ENCODE measurements at places on chromosomes 11 and 22.

GRCh38 chr22:43438666-43439347, 27.0 kb downstream of the MPPED1 start:
- no peak for DNase-seq

- DNase-seq, result peak; percentile 18
Measured at GRCh38 chr11:106917973-106918372, 100.3 kb downstream of the GUCY1A2 start.

DNA sequence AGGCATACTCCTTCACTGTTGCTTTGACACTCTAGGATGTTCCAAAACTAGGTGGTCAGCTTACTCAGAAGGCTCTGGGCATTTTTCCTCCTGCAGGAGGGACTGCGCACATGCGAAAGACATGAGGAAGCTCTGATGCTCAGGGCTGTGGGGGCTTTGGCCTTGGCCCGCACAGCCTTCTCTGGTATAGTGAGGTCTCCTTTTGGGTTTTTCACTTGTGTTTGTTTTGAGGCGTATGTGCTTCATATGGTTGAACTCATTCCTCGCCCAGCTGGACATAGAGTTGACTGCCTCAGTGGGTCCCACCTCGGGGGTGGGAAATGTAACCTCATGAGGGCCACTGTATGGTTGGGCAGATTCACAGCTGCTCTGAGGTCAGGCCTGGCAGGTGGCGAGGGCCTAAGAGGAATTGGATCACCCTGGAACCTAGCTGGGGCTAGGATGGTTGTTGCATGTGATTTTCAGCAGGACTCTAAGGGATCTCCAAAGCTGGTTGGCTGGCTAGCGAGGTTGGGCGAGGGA, 63.7 kb downstream of the PTPRJ start:
- DNase-seq, result no peak

DNA sequence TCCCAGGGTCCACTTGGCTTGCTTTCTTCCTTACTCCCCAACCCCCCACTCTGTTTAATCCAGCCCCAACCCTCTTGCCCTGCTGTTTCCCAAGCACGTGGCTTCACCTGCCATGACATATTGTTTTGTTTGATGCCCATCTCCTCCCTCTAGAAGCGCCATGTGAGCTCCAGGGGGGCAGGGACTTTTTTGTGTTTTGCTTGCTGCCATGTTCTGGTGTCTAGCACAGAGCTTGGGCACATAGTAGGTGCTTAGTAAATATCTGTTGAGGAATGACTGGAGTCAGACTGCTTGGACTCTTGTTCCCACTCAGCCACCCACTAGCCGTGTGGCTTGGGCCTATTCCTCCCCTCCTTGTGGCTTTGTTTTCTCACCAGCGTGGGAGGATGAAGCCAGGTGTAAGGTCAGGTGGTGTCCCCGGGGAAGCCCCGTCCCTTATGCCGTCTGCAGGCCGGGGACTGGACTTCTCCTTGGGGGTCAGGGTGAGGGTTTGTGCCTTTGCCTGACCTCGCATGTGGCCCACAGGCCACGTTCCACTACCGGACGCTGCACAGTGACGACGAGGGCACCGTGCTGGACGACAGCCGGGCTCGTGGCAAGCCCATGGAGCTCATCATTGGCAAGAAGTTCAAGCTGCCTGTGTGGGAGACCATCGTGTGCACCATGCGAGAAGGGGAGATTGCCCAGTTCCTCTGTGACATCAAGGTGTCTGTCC, 3.8 kb downstream of the AIP start:
- no peak for DNase-seq

GRCh38 chr11:2567026-2567671, 122.3 kb downstream of the KCNQ1 start:
- no peak for DNase-seq

GRCh38 chr11:10551290-10551592, 10.3 kb upstream of the RNF141 start:
- DNase-seq, result no peak

DNA sequence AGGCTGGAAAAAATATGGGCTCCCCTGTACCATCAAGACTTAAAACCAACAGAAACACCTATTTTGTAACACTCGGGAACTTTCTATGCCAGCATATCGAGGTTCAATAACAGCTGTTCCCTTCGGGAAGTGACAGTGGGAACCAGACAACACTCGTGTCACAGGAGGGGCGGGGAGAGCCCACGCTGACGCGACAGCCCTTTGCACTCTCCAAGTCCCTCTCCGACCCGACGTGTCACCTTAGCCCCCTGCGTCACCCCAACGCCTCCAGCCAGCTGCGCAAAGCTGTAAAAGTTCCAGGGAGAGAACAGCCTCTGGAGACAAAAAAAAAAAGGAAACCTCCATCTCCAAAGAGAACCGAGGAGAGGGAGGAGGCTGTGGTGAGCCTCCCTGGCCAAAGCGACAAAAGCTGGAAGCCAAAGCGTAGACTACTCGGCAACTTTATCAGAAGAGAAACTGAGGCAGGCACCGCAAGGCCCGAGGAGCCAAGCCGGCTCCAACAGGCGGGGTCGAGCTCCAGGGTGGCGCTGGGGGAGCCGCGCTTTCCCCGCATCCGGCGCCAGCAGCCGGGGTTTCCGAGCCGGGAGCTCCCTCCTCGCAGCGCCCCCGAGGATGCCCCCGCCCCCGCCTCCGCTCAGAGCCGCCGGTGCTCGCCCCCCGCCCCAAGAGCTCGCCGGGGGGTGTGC, 751 bp downstream of the ARFGAP3 start:
- DNase-seq, result no peak

GRCh38 chr11:124739479-124740276, at the start of gene NRGN:
Gene NRGN (plus strand): TSS chr11:124739942. CDS start chr11:124740085, 143 bp downstream.
- DNase-seq, result peak; percentile 66

All from HCT116 (cell line).